ENCODE measurements at places on chromosomes 4 and X.

- peak; percentile 41 for DNase-seq
These were observed 701 bp upstream of the BCOR start for GRCh38 chrX:40098264-40099054.

DNA sequence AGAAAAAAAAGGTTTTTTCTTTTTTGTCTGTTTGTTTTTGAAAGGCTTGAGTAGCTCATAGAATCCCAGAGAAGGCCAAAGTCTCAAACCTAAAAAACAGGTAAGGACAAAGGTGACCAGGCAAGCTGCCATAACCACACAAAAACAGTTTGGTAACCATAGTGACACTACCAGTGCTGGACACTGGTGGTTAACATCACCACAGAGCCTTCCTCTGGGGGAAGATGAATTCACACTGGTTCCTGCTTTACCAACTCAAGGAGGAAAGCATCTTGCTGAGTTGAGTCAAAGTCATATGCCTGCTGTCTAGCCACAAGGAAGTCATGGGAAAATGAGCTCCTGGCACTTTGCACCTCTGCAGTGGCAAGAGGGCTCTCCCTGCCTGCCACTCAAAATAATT is 32.5 kb downstream of the IDS start:
- no peak for DNase-seq

- no peak for DNase-seq
These were observed 17.5 kb downstream of the LIAS start for GRCh38 chr4:39476187-39476895.

DNA sequence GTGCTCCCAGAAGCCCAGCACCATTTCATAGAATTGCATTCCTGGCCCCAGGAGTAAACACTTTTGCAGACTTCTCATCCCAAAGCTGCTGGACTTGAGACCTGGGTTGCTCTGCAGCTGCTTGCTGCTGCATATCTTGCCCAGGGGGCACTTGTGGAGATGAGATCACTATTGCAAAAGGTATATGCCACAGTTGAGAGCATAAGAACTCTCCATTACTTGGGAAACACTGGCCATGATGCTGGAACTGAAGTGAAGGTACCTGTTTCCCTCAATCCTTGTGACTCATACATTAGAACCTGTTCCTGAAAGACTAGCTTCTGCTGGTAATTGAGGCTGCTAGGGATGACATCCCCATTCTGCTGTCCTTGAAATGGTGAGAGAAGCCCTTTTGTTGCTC is 43.1 kb upstream of the WDR1 start:
- DNase-seq = no peak

DNA sequence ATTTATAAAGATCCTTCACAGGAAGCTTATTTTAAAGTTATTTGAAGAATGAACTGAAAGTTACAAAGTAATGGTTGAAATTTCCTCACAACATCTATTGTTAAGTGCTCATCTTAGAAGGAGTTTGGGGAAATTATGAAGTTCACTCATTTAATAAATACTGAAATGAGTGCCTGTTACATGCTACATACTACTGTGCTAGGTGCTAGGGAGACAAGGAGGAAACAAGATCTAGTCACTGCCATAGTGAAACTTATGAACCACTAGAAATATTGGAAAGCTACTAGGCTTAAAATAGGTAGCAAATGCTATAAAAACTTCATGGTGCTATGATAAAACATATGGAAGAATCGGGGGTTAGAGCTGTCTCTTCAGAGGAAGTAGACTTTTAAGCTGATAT is 97.1 kb downstream of the JADE1 start:
- no peak for DNase-seq

DNA sequence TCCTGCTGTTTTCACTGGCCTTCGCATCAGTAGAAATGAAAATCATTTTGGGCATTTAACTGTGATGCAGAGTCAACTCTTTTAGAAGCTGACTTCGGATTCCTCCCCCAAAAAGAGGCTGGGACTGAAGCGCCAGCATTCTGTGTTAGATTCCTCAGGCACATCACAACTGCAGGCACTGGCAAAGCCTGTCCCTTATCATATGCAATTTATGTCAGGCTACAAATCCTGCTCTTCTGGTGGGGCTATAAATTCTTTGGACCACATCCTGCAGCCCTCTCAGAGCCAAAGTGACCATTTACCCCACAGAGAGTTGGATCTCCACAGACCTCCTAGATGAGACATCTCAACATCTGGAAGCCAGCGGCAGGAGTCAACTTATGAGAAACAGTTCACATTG is 138.4 kb downstream of the CBR4 start:
- no peak for DNase-seq

- no peak for DNase-seq
These were observed 56.8 kb downstream of the CXCL13 start for GRCh38 chr4:77662396-77662795.

- no peak for DNase-seq
These were observed 60.3 kb upstream of the HSD17B10 start for GRCh38 chrX:53494436-53494835.

- DNase-seq = no peak
These were observed 74.1 kb upstream of the STOX2 start for GRCh38 chr4:183831026-183831446.

GRCh38 chrX:51569561-51569960 is 49.2 kb downstream of the CENPVL3 start:
- DNase-seq = no peak

- no peak for DNase-seq
These were observed 40.7 kb upstream of the ARMCX5 start for GRCh38 chrX:102558607-102559006.

- no peak for DNase-seq
These were observed 140.6 kb downstream of the NEXMIF start for GRCh38 chrX:74784629-74785028.

DNA sequence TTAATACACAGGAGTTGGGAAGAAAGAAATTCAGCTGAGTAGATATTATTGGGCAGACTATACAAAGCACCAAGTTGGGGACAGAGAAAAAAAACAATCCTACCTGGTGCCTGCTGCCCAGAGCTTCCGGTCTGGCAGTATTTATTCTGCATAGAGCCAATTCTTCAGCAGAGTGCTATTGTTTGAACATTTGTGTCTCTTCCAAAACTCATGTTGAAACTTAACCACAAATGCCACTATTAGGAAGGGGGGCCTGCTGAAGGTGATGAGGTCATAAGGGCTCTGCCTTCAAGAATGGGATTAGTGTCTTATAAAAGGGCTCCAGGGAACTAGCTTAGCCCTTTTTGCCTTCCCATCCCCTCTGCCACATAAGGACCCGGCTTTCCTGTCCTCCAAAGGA is 136.2 kb downstream of the EVC2 start:
- DNase-seq = no peak

DNA sequence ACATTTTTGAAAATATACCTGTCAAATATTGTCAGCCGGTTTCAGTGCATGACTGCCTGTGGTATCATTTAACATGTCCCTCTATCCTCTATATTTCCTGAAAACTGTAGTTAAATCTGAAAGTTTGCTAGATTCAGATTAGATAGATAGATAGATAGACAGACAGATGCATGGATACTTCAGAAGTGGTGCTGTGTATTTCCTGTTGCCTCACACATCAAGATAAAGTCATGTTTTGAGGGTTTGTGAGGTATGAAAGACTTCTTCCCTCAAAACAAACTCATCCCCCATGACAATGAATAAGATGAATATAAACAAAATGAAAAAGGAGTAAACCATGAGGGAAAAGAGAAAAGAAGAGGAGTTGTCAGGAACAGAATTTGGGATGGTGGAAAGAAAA is 6.0 kb upstream of the BST1 start:
- no peak for DNase-seq

DNA sequence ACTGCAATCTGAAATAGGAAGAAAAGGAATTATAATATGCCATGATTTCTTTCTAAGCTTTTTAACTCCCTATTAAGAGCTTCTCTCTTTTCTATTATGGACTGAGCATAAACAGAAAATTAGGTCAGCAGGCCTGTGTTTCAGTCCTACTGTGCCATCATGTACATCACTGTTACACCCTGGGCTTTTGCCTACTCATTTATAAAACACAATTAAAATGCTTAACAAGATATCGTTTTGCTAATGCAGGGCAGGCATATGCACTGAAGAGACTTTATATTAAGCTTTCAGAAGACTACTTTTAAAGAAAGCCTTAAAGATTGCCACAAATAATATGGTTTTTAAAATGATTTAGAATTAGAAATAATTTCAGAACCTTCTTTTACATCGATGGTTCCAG is 828 bp upstream of the BBS12 start:
- no peak for DNase-seq

DNA sequence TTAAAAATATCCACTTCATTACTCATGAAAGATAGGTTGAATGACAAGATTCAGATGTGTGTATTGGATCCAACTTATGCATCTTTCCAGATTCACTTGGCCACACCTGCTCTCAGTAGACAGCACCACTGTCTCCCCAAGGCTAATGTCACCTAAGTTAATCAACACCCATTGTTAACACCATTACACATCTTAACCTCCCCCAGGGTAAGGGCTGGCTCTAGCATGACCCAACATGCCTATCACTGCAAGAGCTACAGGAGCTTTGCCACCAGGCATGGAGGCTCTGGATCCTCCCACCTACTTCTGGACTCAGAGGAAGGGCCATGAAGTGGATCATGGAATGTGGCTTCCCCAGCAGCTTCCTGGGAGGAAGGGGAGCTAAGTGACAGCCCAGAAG is 32.8 kb upstream of the LSM6 start:
- DNase-seq = no peak

GRCh38 chr4:156505341-156505955 is 466.2 kb downstream of the PDGFC start:
- DNase-seq = peak; percentile 17

Measured in testis (tissue), 5 donors.